Naive thymus-derived CD8-positive, alpha-beta T cell (primary cell): ENCODE measurements at places on chromosomes 1 and 21.

DNA sequence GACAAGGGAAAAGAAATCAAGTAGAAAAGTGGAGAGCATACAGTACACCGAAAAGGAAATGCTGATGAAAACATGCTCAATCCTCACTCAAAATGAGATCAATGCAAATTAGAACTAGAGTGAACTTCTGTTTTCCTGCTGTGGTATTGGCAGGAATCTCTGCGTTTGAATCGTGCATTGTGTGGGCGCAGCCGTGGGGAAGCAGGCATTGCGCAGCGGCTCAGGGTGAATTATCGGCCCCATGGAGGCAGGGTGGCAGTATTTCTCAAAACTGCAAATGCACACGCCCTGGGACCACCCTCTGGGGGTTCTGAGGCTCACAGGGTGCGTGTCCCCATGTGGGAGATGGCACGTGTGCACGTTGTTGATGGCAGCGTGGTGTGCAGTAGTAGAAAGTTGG is 140.6 kb downstream of the PEX14 start:
- no peak for DNase-seq

DNA sequence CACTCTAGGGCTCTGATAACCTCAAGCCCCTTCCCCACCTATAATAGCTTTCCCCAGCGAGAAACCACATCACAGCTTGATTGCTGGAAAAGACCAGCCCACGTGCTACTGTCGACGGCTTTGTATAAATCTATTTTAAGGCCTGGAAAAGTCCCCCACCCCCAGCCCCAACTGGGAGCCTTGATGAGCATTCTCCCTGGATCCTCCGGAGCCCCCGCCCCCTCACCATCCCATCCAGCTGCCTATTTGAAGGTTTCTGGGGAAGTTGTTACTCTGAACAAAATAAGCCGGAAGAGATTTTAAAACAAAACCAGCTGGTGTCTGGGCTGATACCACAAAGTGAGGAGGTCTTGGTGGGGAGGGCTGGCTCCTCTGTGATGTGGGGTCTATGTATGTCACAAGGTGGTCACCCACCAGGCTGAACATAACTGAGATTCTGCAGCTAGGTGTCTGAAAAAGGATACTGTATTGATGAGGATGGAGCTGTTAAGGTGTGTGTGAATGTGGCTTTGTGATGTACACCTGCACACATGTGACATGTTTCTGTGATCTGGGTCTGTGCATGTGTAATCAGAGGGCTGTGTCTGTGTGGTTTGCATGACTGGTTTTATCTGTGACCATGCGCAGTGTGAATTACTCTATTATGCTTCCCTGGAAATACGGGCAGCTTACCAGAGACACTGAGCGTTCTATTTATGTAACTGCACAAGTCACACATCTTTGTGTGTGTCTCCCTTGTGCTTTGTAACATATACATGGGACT is 25.0 kb downstream of the RIMS3 start:
- DNase-seq: peak; percentile 71

DNA sequence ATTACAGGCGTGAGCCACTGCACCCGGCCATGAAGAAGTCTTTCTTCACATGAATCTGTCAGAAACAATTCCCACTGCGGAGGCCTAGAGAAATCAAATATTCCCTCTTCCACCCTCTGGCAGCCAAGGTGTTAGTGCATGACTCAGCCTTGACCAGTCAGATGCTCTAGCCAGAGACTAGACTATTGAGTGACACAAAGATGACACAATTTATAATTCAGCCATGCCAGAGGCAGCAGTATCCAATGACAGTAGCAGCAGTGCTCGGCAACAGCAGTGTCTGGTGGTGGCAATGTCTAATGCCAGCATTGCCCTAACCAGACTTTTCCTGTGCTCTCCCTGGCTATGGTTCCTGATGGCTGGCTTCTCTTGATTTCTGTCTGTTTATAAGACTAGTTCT is 8.7 kb downstream of the CTXND2 start:
- DNase-seq: no peak

DNA sequence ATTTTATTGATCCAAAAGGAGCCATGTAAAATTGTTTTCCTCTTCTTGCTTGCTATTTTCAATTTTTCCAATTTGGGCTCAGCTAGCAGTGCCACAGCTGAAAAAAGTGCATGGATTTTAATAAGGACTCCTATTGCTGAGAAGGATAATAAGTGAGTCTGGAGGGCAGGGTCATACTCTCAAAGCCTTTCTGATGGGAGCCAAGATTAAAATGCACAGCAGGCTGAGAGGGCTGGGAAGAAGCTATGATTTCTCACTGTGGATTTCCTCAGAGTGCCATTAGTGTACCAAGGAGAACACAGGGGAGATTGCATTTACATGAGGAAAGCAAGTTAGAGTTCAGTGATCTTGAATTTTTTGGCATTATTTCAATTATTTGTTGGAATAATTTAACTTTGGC is 261.3 kb downstream of the ST6GALNAC3 start:
- no peak for DNase-seq

- DNase-seq: no peak
Observed at GRCh38 chr1:118688891-118689290, 299.3 kb downstream of the TBX15 start.

- DNase-seq: no peak
Observed at GRCh38 chr1:178772952-178773351, 47.9 kb downstream of the RALGPS2 start.

DNA sequence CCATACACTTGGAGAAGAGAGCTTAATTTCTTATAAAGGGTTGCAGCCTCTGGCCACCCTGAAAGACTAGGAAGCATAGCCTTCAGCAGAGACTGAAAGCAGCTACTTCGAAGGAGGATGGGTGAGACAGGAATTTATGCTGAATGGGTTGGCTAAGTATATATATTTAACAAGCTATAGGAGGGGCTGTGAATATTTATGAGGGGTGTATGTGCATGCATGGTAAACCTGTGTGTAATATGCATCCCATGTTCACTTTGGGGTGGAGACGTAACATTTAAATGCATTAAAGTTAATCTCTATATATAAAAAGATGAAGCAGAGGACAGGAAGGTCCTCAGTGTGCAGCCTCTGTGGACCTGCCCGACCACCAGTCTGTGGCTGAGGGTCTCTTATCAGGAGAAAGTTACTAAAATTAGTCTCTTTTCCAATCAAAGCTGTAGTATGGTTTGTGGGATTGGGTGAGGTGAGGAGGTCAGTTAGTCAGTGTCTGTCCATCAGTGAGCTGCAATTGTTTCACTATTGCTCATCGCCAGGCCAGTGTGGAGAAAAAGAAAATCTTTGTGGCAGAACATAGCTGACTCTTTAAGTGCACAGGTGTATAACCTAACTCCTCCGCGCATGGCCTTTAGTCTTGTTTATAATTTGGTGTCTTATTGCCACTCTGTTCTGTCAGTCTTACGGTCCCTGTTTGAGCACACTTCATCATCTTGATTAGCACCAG is 35.4 kb upstream of the DSCAM start:
- no peak for DNase-seq

DNA sequence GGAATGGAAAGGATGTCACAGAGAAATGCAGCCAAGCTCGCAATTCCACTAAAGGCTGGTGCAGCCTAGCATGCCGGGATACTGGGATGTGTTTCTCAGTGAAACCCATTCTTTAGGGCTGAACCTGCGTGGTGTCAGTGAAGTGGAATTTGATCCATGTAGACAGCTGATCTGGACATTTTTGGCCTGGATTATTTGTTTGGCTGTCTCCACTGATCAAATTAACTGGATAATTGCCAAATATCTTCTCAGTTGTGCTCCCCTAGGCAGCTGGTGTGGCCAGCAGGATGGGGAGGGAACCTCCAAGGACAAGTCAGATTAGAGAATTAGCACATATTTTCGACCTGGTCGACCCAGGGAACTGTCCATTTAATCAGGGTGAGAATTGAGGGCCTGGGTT is 318.4 kb downstream of the RPS6KC1 start:
- no peak for DNase-seq

GRCh38 chr1:75640137-75640536 is 29.2 kb upstream of the SLC44A5 start:
- DNase-seq: no peak

DNA sequence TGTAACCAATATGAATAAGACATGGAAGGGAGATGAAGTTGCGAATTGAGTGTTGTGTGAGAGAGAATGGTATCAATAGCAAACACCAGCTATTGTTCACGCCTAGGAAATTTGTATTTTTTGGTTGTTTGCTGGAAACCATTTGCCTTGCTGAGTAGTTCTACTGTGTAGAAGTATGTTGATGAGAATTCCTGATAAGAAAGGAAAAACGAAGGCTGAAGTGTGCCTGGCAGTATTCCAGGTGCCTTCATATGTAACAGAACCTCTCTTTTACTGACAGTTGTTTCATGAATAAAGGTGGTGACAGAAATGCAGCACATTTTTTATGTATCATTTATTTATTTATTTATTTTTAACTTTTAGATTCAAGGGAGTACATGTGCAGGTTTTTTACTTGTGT is 79.5 kb downstream of the SDCCAG8 start:
- no peak for DNase-seq

DNA sequence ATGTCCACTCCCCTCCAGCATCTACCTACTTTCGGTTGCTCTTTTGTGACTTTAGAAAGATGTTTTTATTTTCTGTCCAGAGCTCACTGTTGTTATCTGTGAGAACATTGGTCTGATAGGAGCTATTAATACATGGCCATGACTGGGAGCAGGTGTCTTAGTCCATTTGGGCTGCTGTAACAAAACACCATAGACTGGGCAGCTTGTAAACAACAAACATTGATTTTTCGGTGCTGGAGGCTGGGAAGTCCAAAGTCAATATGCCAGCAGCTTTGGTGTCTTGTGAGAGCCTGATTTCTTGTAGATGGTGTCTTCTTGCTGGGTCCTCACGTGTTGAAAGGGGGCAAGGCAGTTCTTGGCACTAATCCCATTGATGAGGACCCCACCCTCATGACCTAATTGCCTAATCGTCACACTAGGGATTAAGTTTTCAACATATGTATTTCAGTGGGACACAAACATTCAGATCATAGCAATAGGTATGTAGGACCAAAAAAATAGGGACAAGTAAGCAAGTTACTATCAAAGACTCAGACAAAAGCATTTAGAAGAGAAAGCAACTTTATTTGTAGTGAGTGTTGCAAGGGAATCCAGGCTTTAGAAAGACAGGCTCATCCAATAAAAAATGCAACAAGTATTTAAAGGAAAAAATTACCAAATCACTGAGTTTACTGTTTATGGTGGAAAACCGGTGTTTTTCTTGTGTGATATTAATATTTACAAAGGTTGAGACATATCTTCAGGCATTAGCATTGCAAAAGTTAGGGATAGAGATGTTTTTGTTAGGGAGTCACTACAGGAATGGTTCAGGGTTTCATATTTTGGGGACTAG is 55.2 kb upstream of the WDR26 start:
- no peak for DNase-seq

DNA sequence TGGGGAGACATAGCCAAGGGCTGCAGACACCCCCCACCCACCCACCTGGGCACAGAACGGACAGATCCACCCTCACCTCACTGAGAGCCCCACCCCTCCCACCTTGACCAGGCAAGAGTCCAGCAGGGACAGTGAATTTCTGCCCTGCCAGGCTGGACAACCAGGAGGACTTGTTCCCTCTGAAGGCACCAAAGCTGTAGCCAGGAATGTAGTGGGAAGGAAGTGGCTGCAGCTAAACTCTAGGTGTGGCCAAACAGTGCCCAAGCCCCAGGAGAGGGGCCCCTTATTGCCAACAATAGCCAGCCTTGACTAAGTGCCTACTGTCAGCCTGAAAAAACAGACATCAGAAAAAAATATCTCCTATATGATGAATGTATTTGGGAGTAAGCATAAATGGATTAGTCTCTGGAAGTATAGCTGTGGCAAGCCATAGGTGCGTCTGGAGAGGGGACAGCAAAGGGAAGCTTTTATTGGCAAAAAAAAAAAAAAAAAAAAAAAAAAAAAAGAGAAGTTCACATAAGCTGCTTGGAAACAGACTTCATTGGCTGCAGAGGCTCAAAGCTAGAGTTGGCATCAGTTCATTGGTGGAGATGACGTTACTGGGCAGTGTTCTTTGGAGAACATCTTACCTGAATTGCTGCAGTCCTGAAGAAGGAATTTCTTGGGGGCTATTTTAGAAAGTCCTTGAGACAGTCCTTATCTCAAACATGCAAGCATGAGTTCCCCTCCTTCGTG is 64.1 kb upstream of the TMEM51 start:
- DNase-seq: no peak

GRCh38 chr1:11308699-11309224 is 35.8 kb downstream of the UBIAD1 start:
- no peak for DNase-seq

GRCh38 chr1:197614916-197615692 is 160.2 kb downstream of the DENND1B start:
- DNase-seq: no peak

DNA sequence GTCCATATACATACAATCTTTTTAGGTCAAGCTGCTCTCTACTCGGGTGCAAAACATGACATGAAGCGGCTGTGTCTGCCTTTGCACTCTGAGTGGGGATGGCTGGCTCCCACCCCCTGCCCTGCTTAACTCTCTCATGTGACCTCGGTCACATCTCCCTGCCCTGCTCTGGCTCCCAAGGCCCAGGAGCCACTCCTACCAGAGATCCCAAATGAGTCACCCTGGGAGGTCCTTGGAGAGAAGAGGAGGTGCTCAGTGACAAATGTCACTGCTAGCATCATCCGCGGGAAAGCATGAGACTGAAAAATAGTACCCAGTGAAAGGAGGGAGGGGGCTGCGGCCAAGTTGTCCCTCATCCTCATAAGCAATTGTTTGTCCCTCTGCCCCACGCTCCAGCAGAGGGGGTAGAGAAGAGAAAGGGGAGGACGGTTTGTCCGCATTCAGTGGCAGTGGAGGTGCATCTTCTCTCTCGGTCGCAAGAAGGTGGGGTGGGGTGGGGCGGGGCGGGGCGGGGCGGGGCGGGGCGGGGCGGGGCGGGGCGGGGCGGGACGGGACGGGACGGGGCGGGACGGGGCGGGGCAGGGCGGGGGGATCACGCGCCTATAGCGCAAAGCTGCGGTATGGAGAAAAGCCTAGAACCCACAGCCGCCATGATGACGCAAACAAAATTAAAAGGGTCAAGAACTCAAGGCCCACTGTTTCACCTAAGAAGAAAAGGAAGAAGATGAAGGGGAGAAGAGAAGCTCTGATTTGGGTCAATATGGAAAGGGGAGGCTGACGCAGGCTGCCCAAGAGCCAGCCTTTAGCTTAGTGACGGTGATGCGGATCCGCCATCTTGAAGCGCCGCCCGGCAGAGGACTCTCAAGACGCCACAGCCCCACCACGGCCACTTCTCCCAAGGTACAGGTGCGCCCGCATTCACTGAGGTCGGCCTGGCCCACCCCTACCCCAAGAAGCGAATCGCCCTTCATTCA is 66.2 kb downstream of the CD46 start:
- no peak for DNase-seq

GRCh38 chr1:168627370-168627769 is 51.0 kb downstream of the XCL1 start:
- no peak for DNase-seq
